Right ventricle myocardium inferior (tissue), 1 donor: ENCODE measurements at places on chromosomes 3 and 15. TPM values are rescaled to one million over a fixed set of nuclear protein-coding genes. Genes with fewer than 3 reads are reported as not detected.
A peak's percentile ranks its signal among the peaks of the same experiment; 100 is the strongest.

Gene KCNH8
- 0.14 TPM for total RNA-seq

Gene A4GNT
- not detected for total RNA-seq

Gene UACA
- total RNA-seq, result 25.8 TPM

Gene IL16
- total RNA-seq, result 3.7 TPM

Gene IL5RA
- total RNA-seq, result 0.65 TPM

Gene LSG1
- total RNA-seq, result 20.9 TPM

Gene OR5K2
- not detected for total RNA-seq

Gene RTP3
- total RNA-seq, result not detected

Gene SSUH2
- total RNA-seq, result 1.0 TPM

Gene P2RY14
- 3.9 TPM for total RNA-seq

Gene HIGD2B
- not detected for total RNA-seq

- DNase-seq, result no peak
Measured at GRCh38 chr3:72475258-72476138, 372.7 kb downstream of the SHQ1 start.

DNA sequence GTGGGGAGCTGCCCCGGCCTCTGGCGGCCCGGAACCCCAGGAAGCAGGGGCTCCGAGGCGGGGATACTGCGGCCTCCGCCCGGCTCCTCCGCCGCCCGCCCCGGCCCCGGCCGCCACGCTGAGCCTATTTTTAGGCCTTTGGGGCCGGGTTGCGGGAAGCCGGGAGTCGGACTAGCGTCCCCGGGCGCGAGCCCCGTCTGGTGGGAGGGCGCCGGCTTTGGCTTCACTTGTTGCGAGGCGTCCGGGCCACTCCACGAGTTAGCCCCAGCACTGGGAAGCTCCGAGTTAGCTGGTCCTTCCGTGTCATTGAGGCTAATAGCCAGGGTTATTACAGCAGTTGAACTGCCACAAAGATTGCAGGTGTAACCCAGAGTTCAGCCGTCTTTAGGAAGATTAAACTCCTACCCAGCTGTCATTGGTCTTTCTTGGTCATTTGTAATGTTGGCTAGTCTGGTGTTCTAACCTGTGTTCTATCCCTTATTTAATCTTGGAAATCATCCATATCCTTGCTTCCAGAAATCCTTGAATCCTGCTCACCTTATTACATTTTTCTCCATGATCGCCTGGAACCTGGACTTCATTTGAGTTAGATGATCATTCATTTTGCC, 791 bp downstream of the GYG1 start:
- peak; percentile 82 for DNase-seq

GRCh38 chr3:13189639-13190377, 116.6 kb upstream of the IQSEC1 start:
- DNase-seq, result no peak

- no peak for DNase-seq
Measured at GRCh38 chr3:150497956-150498355, 48.3 kb downstream of the SERP1 start.

DNA sequence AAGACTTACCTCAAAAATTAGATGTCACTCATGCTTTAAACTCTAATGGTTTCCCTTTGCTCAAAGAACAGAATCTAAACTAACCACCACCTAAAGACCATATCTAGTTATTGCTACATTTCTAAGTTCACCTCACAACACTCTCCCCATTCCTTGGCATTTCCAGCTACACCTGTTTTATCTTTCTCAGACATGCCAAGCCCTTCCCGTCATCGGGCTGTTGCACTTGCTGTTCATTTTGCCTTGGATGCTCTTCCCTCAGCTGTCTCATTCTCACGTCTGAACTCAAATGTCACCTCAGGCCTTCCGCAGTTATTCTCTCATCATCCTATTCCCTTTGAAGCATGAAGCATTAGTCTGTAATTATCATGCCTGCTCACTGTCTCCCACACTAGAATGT, 1.1 kb upstream of the ACTR8 start:
- no peak for DNase-seq

- no peak for DNase-seq
Measured at GRCh38 chr3:28012830-28013229, 228.6 kb upstream of the CMC1 start.

DNA sequence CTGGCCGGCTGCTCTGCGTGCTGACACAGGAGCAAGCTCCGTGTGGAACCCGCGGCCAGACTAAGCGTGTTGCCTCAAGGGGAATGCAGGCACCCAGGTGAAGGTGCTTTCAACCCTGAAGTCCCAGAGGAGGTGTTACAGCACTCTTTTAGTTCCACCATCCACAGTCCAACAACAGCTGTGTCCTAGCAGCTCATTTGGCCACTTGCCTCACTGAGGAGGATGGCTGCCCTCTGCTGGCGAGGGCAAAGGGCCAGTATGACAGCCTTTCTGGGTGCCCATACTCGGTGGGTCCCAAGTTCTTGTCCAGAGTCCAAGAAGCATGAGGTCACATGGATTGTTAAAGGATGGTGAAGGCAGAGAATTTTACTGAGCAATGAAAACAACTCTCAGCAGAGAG, 87.8 kb downstream of the C3orf85 start:
- no peak for DNase-seq

DNA sequence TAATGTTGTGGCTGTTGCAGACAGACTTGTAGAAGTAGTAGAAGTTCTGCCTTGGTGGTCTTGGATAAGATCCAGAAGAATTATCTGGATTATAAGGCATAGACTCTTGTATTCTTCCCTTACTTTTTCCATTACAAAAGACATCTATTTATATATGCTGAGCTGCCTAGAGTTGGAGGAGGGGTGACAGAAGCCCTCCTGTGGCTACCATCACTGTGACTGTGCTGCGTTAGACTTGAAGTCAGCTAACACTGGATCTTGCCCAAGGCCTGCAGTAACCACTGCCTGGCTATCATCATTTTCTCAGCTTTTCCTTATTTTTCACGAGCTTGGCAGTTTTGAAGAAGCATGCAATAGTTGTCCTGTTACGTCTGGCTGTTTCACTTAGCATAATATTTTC, 684.8 kb upstream of the BCHE start:
- DNase-seq, result no peak

GRCh38 chr3:44224131-44224530, 17.6 kb upstream of the TOPAZ1 start:
- no peak for DNase-seq

GRCh38 chr15:68640791-68641331, 62.1 kb downstream of the CORO2B start:
- DNase-seq, result no peak

DNA sequence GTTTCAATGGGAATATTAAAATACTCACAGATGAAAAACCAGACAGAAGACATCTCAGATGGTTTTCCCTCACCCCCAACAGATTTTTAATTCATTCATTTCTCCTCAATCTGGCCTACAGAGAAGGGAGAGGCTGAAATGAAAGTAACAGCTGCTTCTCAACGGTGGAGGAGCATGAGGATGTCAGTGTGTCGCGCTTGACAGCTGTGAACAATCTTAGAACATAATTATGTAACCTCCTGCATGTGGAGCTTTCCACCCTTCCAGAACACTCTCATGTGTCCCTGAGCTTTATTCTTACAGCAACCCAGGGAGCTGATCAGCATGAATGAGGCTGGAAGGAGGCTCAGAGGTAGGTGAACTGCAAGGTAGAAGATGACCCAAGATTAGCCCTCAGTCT, 52.7 kb downstream of the MB21D2 start:
- no peak for DNase-seq

DNA sequence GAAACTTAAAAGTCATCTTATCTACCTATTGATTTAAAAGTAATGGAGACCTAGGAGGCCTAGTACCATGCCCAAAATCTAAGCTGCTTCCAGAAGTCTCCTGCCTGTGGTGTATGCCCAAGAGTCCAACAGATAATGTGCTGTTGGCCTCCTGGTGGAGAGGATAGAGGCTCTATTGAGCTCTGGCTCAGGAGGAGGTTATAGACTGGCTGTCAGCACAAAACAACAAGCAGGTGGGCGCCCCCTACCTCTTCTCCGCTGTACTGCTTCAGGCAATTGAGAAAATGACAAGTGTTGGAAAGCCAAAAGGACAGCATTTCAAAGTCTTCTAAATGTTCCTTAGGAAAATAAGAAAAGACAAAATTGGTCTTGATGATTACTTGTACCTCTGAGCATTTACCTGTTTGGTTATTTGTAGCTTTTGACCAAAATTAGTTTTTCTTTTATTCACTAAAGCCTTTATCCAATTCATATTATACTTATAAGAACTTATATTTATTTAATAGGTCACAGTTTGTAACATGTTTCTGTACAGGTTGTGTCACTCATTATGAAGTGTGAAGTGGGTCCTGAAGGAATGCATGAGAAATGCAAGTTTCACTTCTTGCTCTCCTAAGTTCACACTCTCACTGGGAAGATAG, 17.2 kb upstream of the GNB5 start:
- DNase-seq, result no peak

GRCh38 chr15:83155942-83156341, 48.5 kb downstream of the TM6SF1 start:
- no peak for DNase-seq

DNA sequence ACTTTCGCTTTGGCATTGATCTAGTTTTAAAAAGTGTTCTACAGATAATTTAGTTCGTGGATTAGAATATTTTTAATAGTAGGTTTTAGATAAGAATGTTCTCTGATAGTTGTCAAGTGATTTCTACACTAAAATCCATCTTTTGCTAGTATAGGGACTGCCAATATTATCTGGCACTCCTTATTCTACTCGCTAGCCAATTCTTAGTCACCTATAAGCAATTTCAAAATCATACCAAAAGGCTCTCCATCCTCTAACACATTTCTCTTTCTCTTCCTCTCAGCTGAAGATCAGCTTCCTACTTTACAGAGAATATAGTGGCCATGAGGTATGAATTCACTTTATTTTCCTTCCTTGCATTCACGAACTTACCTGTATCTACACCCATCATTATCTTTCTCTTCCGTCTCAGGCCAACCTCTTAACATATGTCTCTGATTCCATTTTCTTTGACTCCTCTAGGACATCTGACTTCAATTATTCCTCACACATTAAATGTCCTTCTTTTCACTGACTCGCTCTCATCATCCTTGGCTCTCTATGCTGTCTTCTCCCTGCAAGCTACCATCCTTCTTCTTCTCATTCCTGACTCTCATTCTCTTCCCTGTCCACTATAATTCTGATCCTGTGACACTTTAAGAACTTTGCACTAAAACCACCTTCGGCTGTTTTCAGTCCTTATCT, 35.5 kb downstream of the C3orf80 start:
- DNase-seq, result no peak

GRCh38 chr3:29329986-29330890, 49.4 kb downstream of the RBMS3 start:
- no peak for DNase-seq

- no peak for DNase-seq
Measured at GRCh38 chr3:108757404-108757982, at the start of gene RETNLB. RETNLB (minus strand) TSS chr3:108757410; CDS start chr3:108757185, 225 bp downstream.

- no peak for DNase-seq
Measured at GRCh38 chr3:126103121-126104027, 19.4 kb upstream of the SLC41A3 start.

GRCh38 chr3:169771497-169772304, 1.5 kb upstream of the MYNN start:
- peak; percentile 60 for DNase-seq
